ENCODE measurements at places on chromosomes 6 and 20. TPM values are rescaled to one million over a fixed set of nuclear protein-coding genes. Genes with fewer than 3 reads are reported as not detected.
A peak's percentile ranks its signal among the peaks of the same experiment; 100 is the strongest.

- DNase-seq: no peak
Measured at GRCh38 chr6:57147401-57147800, 24.7 kb upstream of the BAG2 start.

- no peak for DNase-seq
Measured at GRCh38 chr6:43976706-43977403, 150.4 kb downstream of the MRPL14 start.

DNA sequence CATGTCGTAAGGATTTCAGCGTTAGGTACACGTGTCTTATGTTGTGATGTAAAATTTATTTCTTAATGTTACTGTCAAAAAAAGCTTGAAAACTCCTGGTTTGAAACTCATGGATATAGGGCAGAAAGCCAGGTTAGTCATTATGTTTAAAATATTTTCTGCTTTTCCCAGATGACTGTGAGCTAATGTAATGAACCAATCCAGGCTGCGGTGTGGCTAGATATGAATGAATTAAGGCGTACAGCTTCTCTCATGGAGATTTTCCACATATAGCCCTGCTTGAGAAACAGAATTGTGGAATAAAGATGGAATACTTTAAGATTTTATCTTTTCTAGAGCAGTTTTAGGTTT is 80.3 kb upstream of the STMND1 start:
- DNase-seq: no peak

The PRPH2 gene
- not detected for total RNA-seq

The BEND3 gene
- 3.5 TPM for total RNA-seq

GRCh38 chr6:16973051-16973450 is 128.8 kb upstream of the STMND1 start:
- DNase-seq: no peak

The NTSR1 gene
- not detected for total RNA-seq

DNA sequence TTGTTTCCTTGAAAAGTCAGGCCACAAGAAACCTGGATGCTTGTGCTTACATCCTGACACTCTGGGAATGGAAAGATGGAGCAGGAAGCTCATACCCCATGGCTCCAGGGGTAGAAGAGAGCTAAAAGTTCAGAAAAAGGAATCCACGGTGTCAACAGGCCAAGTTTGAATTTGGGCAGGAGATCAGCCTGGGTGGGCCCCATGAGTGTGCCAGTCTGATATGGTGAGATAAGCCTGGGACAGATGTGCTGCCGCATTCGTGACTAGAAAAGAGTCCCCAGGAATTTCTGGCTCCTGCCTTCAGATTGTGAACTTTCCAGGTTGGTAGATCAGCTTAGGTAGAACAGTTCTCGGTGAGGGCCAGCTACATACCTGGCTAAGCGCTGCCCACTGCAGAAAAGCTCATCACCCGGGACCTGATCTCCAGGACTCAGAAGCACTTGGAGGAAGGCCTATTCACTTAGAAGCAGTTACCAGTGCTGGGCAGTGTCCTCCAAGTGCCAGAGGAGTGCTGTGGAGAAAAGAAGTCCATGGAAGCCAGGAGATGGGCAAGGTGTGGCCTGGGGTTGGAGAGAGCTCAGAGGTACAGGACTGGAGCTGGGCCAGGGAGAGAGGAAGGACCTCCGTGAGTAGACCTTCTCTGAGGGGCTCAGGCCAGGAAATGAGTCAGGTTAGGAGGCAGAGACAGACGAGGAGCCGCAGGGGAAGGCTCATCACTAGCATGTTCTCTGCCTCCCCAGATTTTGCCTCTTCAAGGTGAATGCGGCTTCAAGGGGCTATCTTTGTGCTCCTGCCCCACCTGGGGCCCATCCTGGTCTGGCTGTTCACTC is at the start of gene TSPO2:
Gene TSPO2, plus strand, starts transcription at position 242 of the 830 bp plus-strand sequence. Its CDS starts 519 bp downstream, at position 761.
- DNase-seq: no peak

GRCh38 chr6:35613762-35614161 is 75.0 kb downstream of the FKBP5 start:
- no peak for DNase-seq

- no peak for DNase-seq
Measured at GRCh38 chr6:129073691-129074395, 190.9 kb downstream of the LAMA2 start.

- no peak for DNase-seq
Measured at GRCh38 chr6:147911686-147912085, 403.2 kb downstream of the SAMD5 start.

The STMN3 gene
- total RNA-seq: 6.1 TPM

DNA sequence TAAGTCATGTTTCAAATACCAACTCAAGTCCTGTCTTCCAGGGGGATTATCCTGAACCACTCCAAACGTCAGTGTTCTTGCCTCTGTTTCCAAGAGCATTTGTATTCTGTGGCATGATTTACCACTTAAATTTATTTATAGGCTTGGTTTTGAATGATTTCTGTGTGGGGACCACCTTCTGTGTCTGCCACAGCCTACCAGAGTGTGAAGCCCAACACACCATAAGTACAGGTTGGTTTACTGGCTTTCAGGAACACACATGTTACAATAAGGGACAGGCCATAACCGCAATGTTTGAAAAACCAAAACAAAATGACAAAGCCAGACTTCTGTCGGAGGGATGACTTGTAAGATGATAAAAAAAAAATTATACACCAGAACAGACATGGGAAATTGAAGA is 56.5 kb upstream of the MAP3K7 start:
- no peak for DNase-seq

- DNase-seq: no peak
Measured at GRCh38 chr20:32470025-32470861, 112.1 kb downstream of the ASXL1 start.

GRCh38 chr6:157314705-157315321 is 8.5 kb downstream of the TMEM242 start:
- no peak for DNase-seq

DNA sequence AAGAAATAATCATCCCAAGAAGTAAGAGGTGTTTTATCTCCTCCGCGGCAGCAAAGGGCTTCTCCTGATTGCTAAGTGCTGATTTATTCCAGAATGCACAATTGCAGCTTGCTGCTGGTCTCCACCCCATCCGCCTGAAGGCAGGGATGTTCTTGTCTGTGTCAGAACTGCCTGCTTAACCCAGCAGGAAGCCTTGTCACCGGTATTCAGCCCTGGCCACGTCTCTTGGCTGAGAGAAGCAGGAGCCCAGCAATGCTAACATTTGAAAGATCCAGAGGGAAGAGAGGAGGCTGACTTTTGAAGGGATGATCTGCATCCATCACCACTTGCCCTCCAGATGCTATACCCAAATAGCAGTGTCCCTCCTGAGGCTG is 4.2 kb downstream of the SCML4 start:
- DNase-seq: no peak

GRCh38 chr20:45173522-45173921 is 1.2 kb upstream of the PI3 start:
- no peak for DNase-seq

GRCh38 chr6:43308101-43308989 is at the start of gene CRIP3:
CRIP3 (minus strand) TSS chr6:43308826; CDS start chr6:43308792, 34 bp downstream.
- peak; percentile 58 for DNase-seq

The GABRR2 gene
- 1.4 TPM for total RNA-seq

DNA sequence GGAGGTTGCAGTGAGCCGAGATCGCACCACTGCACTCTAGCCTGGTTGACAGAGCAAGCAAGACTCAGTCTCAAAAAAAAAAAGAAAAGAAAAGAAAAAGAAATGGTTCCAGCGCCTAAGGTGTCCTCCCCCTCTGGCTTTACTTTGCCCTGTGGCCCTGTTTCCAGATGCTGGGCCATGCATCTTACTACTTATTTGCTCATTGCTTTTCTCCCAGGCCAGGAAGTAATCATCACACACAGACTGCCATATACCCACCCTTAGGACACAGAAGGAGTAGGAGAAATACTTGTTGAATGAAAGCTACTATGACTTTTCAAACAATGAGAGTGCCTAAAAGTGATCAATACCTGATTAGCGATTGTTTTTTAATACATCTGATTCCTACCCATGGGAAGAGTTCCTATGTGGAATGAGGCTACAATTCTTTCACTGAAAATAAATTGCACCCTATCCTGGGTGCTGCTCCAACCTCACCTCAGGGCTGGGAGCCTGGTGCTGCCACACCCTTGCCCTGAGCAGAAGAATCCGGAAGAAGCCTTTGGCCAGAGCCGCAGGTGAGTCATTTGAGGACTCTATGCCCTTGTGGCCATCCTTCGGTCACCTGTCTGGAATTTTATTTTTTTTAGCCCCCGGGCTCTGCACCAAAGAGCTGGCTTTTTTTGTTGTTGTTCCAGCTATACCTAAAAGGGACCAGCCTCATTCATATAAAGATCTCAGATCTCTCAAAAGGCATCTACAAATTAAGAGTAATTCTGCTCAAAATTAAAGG is 22.7 kb upstream of the TFAP2C start:
- no peak for DNase-seq

DNA sequence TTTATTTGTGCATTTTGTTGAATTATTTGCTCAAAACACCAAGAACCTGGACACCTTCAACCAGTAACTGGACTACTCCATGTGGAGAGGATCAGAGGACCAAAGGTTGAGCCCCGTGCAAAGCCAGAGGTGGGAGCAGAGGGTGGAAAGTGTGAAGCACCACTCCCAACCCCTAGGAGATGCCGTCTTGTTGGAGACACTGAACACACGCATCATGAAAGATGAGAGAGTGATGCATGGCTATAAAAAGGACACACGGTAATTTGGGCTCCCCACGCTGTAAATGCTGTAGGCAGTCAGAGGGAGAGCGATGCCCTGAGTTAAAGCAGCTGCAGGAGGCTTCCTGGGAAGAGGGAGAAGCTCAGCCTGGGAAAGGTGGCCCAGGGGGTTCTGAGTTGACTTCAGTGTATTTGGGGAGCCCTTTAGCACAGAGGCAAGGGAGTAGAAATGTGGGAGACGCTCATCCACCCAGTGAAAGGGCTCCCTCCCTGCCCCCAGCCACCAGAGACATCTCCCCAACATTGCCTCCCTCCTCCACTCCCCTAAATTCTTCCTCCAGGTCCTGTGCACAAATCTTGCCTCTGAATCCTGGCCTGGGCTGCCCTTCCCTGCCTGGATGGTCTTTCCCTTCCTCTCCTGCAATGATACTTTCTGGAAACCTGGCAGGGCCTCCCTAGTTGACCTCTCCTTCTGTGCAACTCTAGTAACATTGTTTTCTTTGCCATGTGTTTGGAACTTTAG is 55.8 kb upstream of the IYD start:
- DNase-seq: no peak

The LY6G6F gene
- not detected for total RNA-seq

- DNase-seq: no peak
Measured at GRCh38 chr6:143167224-143167623, 106.5 kb downstream of the AIG1 start.

- DNase-seq: no peak
Measured at GRCh38 chr6:71886184-71887005, at the start of gene RIMS1. RIMS1 (plus strand) TSS chr6:71886550; CDS start chr6:71887024, 474 bp downstream.

DNA sequence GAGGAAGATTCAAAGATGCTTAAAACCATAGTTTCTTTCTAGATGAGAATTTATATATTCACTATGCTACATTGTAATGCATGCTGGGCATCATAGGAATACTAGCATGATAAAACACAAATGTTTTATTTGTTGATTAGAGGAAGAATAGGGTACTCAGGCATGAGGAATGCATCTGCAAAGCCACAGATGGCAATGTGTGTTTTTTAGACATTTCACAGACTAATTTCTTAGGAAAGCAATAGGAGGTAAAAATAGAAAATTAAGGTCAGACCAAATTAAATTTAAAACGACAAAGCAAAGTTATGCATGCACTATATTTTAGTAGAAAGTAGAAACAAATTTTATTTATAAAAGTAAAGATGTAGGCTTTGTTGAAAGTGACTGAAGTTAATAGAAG is 2.1 kb downstream of the TTK start:
- no peak for DNase-seq

- DNase-seq: no peak
Measured at GRCh38 chr6:91483415-91484105, 896.7 kb upstream of the MAP3K7 start.

DNA sequence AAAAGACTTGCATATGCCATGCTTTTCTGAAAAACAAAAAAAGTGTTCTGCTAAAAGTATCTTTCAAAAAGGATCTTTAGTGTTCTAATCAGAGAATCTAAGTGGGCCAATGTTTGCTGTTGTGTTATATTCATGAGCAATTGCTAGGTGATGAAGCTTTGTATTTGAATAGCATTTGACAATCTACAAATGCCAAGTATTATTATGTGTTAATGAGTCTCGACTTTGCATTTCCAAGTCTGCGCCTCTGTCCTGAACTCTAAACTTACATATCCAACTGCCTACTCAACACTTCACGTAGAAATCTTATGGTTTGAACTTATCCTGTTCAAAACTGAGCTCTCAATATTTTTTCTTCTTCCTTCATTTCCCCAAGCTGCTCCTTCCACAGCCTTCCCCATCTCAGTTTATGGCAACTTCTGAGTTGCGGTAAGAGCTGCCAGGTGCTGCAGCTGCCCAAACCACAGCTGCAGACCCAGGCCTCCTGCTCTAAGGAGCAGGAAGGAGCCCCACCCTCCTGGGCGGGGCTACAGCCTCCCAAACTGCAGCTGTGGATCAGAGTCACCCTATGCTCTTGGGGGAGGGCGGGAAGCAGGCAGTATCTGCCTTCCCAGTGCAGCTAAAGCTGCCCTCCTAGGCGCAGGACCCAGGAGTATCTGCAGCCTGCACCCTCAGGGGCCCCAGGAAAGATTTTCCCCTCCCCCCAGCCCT is 16.7 kb upstream of the MAK start:
- DNase-seq: no peak

- no peak for DNase-seq
Measured at GRCh38 chr6:10852361-10852960, 14.1 kb upstream of the MAK start.

- no peak for DNase-seq
Measured at GRCh38 chr20:20755231-20755630, 42.8 kb upstream of the RALGAPA2 start.

GRCh38 chr6:70369332-70369950 is 43.9 kb upstream of the FAM135A start:
- peak; percentile 27 for DNase-seq

Measured in activated B cell treated with CpG ODN at 0.5 μM for 24 hours (primary cell).